ENCODE measurements at places on chromosomes 5 and 9. TPM values are rescaled to one million over a fixed set of nuclear protein-coding genes. Genes with fewer than 3 reads are reported as not detected.

DNA sequence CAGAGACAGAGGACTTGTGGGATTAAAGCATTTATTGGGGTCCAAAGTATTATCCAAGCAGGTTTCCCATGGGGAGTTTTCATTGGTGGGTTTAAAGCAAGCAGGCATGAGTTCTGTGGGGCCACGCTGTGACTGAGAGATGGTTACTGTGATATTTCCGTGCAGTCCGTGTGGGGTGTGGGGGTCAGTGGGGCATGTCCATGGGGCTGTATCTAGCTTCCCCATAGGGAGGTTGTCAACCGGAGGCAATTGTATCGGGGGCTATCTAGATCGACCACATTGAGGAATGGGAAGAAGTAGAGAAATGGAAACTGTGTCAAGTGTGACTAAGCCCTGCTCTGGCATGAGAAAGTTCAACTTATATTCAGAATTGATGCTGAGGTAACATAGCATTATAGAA lies 7.1 kb upstream of the RPS23 start:
- H3K36me3 ChIP-seq: no peaks in the 10 kb centered on the region
- DNase-seq: no peak
- no peaks in the 10 kb centered on the region for H3K4me1 ChIP-seq

GRCh38 chr9:2191609-2191972 lies 176.4 kb downstream of the SMARCA2 start:
- H3K27me3 ChIP-seq: no peaks in the 10 kb centered on the region
- DNase-seq: no peak
- H3K4me1 ChIP-seq: no peaks in the 10 kb centered on the region
- H3K27ac ChIP-seq: no peak overlapping the region
- H3K4me3 ChIP-seq: no peak overlapping the region
- no peaks in the 10 kb centered on the region for H3K36me3 ChIP-seq

DNA sequence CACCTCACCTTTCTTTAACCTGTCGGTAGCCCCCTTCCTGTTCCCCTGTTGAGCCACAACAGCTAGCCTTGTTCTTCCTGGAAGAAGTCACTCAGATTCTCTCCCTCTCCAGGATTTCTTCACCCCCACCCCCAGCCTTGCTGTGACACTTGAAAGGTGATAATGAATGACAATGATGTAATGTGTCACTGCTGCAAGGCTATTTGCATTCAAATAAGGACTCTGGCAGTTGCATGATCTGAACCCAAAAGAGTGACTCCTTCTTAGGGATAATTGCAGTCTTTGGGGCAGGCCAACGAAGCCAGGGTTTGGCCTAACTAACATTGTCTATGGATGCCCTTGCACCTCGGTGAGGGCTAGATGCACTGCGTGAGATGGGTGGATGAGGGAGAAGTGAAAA lies 154.4 kb upstream of the CLINT1 start:
- no peaks in the 10 kb centered on the region for H3K27me3 ChIP-seq
- no peak overlapping the region for H3K4me3 ChIP-seq
- no peak overlapping the region for H3K27ac ChIP-seq
- H3K4me1 ChIP-seq: no peaks in the 10 kb centered on the region
- no peak for DNase-seq
- H3K36me3 ChIP-seq: no peaks in the 10 kb centered on the region

- no peaks in the 10 kb centered on the region for H3K27me3 ChIP-seq
- peak; percentile 91 for DNase-seq
- H3K4me1 ChIP-seq: peaks cover 4% of the 10 kb centered on the region
- no peak overlapping the region for H3K27ac ChIP-seq
Measured at GRCh38 chr5:138449501-138450239, 10.8 kb downstream of the REEP2 start.

DNA sequence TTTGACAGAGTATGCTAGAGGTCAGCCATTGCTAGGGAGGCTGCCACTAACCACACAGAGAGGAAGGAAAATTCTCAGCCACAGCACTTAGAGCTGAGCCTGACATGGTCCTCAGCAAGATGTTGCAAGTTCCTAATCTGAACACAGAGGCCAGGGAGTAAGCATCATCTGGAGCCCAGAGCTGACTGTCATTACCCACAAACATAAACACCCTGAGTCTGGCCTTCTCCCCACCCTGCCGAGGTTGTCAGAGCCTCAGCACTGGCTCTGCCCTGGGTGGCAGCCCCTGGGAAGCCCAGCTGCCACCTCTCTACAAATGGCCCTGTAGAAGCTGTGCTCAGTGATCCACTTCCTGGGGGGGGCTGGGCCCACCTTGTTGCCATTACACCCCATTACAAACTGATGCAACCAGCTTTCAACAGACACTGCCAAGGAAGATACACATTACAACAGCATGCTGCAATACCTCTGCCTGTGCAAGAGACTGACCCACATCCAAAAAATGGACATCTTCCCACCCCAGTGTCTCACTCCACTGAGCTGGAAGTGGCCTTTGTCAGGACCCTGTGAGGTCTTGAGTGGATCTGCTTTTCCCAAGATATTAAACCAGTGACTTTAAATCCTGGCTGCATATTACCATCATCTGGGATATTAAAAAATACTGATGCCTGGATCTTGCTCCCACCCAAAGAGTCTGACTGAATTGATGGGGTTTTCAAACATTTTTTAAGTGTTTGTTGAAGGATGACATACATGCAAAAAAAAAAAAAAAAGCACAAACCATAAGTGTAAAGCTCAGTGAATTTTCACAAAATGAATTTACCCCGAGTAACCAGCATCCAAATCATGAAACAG lies 33.0 kb downstream of the IRF1 start:
- peak overlapping the region; percentile 29 for H3K27ac ChIP-seq
- no peaks in the 10 kb centered on the region for H3K27me3 ChIP-seq
- H3K36me3 ChIP-seq: no peaks in the 10 kb centered on the region
- H3K4me1 ChIP-seq: peaks cover 26% of the 10 kb centered on the region
- H3K4me3 ChIP-seq: no peak overlapping the region

DNA sequence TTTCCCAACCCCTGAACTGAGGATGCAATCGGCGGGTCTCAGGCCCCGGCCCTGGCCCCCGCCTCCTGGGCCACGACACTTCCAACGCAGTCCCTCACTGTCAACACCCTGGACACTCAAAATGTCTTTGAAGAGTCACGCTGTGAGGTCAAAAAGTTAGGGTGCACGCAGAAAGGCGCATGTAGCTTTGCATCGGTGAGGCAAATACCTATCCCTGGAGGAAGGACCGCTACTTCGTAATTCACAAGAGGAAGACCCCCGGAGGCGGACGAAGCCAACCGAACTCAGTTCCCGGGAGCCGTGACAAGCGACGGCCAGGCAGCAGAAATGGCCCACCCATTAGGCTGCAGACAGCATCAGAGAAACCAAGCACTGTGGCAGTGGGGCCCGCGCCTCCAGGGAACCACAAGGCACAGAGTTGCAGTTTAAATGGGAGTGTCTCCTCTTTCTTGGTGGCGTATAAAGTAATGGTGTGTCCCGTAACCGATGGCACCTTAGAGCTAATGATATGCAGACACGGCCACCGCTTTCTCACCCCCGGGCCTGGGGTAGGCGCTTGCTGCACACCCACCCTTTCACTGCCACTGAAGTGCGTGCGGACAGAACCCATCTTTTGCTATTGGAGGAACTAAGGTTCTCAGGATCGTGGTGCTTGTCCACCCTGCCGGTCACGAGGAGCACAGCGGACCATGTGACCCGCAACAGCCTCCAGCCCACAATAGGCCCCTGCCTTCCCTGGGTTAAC lies 9.0 kb downstream of the ADAMTS2 start:
- DNase-seq: no peak
- no peak overlapping the region for H3K27ac ChIP-seq
- H3K36me3 ChIP-seq: no peaks in the 10 kb centered on the region
- no peak overlapping the region for H3K4me3 ChIP-seq

DNA sequence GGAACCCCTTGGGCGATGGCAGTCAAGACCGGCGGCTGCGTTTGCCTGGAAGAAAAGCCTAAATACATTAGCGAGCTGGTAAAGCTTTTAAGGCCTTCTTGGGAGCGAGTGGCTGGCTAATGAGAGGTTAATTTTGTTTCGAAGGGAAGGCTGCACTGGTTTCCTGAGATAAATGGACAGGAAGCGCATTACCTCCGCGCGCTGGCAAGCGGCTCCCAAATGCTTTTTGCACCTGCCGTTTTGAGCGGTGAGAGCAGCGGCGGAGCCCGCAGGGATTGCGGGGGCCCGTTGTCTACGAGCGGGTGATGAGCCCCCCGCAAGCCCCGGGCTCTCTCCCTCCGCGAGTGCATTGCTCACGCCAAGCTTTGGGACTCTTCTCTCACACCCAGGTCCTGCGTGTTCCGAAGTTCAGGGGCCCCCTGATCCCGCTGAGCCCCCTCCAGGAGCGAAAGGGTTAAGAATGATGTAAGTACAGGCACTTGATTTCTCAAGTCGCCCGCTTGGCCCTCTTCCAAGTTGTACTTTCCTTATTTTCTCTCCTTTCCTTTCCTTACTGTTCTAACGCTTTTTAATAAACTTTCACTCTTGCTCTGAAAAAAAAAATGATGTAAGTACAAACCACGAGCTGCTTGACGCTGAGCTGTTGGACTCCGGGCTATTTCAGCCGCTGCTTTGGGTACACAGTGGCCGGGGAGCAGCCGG lies 3.1 kb upstream of the RGMB start:
- no peaks in the 10 kb centered on the region for H3K27me3 ChIP-seq
- peaks cover 5% of the 10 kb centered on the region for H3K4me1 ChIP-seq
- H3K36me3 ChIP-seq: no peaks in the 10 kb centered on the region
- H3K4me3 ChIP-seq: peak overlapping the region; percentile 90
- peak overlapping the region; percentile 56 for H3K27ac ChIP-seq

- H3K27me3 ChIP-seq: no peaks in the 10 kb centered on the region
- no peak overlapping the region for H3K4me3 ChIP-seq
- H3K27ac ChIP-seq: no peak overlapping the region
- no peaks in the 10 kb centered on the region for H3K4me1 ChIP-seq
- DNase-seq: no peak
- H3K36me3 ChIP-seq: no peaks in the 10 kb centered on the region
Measured at GRCh38 chr9:115141612-115142011, 23.7 kb upstream of the TNC start.

- no peak overlapping the region for H3K4me3 ChIP-seq
- H3K27me3 ChIP-seq: no peaks in the 10 kb centered on the region
- H3K36me3 ChIP-seq: peaks cover 6% of the 10 kb centered on the region
- H3K27ac ChIP-seq: peak overlapping the region; percentile 30
- DNase-seq: no peak
Measured at GRCh38 chr5:150489360-150490295, 18.3 kb upstream of the NDST1 start.

DNA sequence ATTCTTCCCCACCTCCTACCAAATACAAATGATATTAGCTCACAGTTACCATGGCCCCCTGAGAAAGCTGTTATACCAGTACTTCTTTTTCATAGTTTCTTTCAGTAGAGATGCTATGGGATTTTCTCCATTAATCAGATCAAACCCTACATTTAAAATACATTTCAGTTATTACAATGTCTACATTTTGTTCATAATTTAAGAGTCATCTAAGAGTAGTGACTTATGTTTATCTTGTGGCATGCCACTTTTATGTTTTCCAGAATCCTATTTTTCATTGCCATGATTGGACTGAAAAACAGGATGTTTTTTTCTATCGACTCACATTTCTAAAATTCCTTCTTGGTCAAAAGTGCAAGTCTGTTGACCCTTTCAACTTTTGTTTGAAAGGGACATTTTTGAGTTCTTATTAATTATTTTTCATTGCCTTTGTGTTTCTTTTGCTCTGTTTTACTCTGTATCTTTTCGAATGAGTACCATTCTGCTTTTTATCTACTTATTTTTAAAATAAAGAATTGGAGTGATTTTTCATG lies 77.4 kb upstream of the ANXA1 start:
- H3K27ac ChIP-seq: peak overlapping the region; percentile 54
- no peaks in the 10 kb centered on the region for H3K27me3 ChIP-seq
- DNase-seq: no peak
- no peak overlapping the region for H3K4me3 ChIP-seq
- no peaks in the 10 kb centered on the region for H3K36me3 ChIP-seq
- no peaks in the 10 kb centered on the region for H3K4me1 ChIP-seq

- no peak overlapping the region for H3K4me3 ChIP-seq
- peaks cover 30% of the 10 kb centered on the region for H3K27me3 ChIP-seq
- H3K4me1 ChIP-seq: no peaks in the 10 kb centered on the region
- no peak for DNase-seq
Measured at GRCh38 chr9:124030969-124031451, 19.4 kb downstream of the LHX2 start.

DNA sequence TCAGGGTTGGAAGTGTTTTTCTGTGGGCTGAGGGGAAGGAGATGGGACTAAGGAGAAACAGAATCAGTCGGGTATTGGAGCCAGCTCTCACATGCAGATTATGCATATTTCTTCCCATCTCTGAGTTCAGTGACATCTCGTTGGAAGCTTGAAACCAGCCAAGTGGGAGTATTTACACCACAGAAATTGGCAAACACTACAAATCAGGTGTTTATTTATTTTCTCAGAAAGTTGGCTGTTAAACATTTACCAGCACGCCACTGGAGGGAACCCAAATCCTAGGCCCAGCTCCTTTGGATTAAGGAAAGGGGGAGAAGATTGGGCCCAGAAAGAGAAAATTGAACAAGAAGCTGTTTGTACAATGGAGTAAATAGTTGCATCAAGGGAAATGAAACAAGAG lies 72.1 kb upstream of the PITX1 start:
- no peaks in the 10 kb centered on the region for H3K4me1 ChIP-seq
- H3K4me3 ChIP-seq: no peak overlapping the region
- DNase-seq: no peak
- H3K27me3 ChIP-seq: no peaks in the 10 kb centered on the region

DNA sequence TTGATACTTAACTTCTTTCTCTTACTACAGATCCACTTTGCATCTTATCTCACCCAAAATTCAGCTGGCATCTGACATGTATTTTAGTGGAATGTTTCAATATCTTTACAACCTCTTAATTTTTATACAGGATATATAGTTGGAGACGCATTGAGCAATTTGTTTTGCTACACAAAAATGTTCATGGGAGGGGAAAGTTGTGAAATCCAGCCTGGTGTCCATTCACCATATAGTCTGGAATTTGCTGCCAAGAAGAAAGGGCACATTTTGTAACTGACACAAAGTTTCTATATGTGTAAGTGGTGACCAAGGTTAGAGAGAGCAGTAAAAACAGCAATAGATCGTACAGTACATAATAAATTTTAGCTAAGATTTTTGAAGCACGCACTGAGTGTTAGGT lies 14.0 kb upstream of the CHD1 start:
- H3K4me1 ChIP-seq: no peaks in the 10 kb centered on the region
- no peaks in the 10 kb centered on the region for H3K27me3 ChIP-seq
- no peak for DNase-seq

DNAI1 gene
- 2.4 TPM for polyA plus RNA-seq

FCN1 gene
- polyA plus RNA-seq: 3.2 TPM

ANKRD31 gene
- 0.17 TPM for polyA plus RNA-seq

WNT8A gene
- polyA plus RNA-seq: not detected

Data from kidney (tissue), 22 donors.